Eye (tissue), 1 donor: ENCODE measurements at places on chromosomes 11 and 22.

- DNase-seq, result no peak
These were observed 3.7 kb upstream of the MTFP1 start for GRCh38 chr22:30421695-30422480.

DNA sequence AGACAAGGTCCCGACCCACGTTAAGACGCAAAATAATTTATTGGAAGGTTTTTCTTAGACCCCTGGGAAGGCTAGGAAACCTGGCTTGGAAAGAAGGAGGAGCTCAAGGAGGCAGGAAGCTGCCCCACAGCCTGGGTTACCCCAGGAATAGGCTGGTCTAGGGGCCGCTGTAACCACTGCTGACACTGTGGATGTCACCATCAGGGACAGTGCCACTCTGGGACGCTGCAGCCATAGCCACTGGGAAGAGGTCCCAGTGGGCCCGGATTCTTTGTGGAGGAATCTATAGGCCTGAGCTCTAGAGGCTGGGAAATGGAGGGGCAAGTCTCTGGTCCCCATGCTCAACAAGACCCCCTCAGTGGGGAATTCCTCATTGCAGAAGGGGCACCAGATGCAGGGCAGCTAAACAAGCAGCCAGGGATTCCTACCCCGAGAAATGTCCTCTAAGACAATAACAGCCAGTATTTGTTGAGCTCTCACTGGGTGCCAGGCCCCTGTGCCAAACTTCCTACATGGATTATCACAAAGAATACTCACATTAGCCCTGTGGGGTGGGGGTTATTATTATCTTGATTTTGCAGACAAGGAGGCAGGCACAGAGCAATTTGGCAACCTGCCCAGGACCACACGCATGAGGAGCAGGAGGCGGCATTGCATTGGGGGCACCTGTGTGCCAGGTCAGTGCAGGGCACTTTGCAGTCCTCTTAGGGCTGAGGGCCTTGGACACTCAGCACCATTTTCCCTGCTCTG lies 19.5 kb upstream of the CHKA start:
- no peak for DNase-seq

- peak; percentile 60 for DNase-seq
These were observed 90.0 kb downstream of the MICAL2 start for GRCh38 chr11:12200279-12200990.

DNA sequence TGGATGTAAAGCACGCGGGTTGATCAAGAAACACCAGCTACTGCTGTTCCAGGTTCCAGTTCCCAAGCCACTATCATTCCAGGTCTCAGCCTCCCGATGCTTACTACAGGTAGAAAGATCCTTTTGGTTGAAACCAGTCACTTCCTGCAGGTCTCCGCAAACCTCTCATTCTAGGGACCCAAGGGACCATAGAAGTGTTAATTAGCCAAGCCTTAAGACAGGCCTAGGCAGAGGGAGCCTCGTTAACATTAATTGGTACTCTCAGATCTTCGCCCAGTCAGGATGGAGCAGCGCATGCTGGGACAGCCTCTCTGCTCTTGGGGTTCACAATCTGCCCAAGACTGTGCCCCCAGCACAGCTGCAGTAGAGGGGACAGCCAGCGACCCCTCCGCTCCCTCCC lies 11.2 kb upstream of the OAF start:
- no peak for DNase-seq

- DNase-seq, result no peak
These were observed 15.7 kb upstream of the SYT8 start for GRCh38 chr11:1819074-1819473.
